ENCODE measurements at places on chromosomes 4 and X.

GRCh38 chr4:85776096-85776495 is 301.1 kb downstream of the ARHGAP24 start:
- DNase-seq = no peak

DNA sequence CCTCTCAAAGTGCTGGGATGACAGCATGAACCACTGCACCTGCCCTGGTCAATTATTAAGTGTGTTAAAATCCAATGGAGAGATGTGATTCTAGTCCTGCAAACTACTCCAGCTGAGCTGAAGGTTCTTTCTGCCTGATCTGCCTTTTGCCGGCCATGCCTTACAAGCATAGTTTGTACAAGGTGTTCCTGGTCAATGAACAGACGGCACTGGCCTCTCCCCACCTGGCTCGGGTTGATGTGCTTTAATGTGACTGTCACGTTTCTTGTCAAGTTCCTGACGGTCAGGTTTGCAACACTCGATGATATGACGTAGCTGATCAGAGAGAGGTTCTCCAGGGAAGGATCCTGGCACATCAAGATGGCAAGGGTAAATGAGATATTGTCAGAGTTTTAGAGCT is 23.1 kb upstream of the PHKA2 start:
- DNase-seq = no peak

- peak; percentile 10 for DNase-seq
Observed at GRCh38 chrX:56798339-56798711, 69.3 kb downstream of the NBDY start.

DNA sequence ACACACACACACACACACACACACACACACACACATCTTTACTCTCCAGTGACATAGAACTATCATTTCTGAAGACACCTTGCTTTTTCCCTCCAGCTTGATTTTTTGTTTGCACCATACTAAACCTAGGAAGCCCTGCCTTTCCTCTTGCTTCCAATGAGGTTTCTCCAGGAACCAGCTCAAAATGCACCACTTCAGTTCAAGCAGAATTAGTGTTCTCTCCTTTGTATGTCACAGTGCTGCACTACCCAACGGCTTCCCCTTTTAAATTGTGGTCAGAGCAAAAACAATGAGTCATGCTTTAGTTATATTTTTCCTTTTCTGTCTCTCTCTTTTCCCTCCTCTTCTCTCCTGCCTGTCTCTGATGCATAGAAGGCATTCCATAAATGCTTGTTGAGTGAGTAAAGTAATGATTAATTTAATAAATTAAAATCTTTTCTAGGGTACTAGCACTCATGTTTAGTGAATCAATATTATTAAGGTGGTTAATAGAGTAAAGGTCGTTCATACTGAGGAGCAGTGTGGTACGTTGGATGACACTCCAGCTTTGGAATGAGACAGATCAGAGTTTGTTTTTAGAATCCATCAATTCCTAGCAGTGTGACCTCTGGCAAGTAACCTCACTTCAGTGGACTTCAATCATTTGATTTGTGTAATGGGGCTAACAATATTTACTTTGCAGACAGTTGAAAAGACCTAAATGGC is 5.9 kb downstream of the RTL3 start:
- no peak for DNase-seq

GRCh38 chr4:104693601-104694201 is 199.0 kb upstream of the CXXC4 start:
- DNase-seq = no peak

- no peak for DNase-seq
Observed at GRCh38 chrX:9293051-9293496, 171.8 kb upstream of the TBL1X start.

GRCh38 chr4:81954271-81954670 is 419.5 kb downstream of the HNRNPD start:
- no peak for DNase-seq

DNA sequence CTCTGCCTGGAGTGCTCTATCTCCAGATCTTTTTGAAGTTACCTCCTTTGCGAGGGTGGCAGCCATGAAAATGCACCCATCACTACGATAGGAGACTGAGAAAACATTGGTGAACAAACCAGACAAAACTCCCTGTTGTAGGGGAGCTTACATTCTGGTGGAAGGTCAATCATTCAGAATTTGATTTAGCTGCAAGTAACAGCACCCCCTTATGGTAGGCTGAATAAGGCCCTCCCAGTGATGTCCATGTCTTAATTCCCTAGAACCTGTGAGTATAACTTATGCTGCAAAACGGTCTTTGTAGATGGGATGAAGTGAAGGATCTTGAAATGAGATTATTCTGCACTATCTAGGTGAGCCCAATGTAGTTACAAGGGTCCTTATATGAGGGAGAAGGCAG is 5.6 kb upstream of the TEC start:
- no peak for DNase-seq

- DNase-seq = no peak
Observed at GRCh38 chrX:153884590-153884989, 1.4 kb downstream of the L1CAM start.

- no peak for DNase-seq
Observed at GRCh38 chr4:187364401-187364800, 631.2 kb upstream of the ZFP42 start.

DNA sequence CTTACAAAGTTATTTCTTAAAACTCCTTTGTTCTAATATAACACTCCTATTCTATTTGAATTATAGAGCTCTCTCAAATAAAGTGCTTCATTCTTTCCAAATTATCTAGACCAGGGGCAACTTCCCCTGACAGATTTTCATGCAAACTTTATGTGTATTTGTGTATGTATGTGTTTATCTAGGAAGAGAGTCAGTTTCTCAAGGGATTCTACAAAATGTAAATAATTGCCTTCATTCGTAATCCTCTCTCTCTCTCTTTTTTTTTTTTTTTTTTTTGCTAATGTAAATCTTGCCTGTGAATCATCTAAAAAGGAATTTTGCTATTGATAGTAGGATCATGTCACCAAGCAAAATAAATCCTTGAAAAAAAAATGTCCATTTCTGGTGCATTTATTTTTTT is 38.9 kb upstream of the RBPJ start:
- no peak for DNase-seq

DNA sequence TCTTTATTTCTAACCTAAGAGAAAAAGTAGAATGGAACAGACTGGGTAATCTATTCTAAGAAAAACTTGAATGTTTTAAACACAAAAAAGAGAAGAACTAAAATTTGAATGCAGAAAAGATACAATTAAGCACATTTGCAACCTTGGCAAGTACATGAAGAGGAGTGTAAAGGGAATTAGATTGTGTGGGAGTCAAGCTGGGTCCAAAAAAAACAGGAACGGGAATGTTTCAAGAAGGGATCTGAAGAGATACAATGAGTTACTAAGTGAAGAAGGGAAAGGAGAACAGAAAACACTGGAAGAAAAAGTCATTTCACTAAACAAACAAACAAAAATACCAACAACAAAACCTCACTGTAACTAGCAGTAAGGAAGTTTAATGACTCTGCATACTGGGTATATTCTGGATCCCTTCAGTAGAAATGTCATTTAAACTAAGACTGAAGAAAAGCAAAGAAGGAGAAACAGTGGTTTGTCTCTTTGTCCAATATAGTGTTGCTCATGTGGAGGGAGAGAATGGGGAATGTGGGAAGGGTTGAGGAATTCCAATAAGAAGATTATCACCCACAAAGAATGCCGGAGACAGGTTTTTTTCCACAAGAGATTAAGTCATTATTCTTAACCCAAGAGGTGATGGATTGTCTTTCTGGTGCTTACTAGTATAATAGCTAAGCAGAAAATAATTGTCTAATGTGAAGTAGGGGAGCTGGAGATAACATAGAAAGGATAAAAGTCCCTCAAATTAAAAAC is 50.4 kb upstream of the PTPN13 start:
- no peak for DNase-seq

- DNase-seq = peak; percentile 55
Observed at GRCh38 chr4:56129431-56129861, 180.7 kb downstream of the CEP135 start.

DNA sequence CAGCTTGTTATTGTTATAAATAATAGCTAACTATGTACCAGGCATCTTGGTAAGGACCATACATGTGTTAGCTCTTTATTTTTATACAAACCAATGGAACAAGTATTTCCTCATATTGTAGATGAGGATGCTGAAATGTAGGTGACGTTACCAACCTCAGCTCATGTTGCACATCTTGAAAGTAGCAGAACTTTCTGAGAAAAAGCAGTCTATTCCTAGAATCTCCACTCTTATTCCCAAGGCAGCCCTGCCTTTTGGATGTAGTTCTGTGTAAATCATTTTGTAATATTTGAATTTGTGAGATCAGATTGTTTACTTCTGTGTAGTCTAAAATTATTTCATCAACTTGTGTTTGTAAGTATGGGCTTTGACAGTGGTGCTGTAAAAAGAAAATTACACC is 5.3 kb downstream of the FHDC1 start:
- DNase-seq = no peak

DNA sequence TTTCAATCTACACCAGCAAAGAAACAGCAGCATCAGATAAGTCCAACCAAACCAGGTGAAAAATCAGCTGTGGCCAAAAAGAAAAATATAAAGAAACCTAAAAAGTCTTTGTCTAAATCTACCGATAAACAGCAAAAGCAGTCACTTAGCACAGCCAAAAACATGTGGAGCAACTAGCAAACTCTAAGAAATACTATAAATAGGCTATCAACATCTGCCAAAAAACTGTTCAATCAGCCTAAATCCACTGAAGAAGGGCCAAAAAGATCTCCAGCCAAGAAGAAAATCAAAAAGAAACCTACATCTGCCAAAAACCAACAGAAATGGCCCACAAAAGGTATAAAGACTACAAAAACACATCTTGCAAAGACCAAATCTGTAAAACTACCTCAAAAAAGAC is 36.7 kb upstream of the CABS1 start:
- DNase-seq = no peak

DNA sequence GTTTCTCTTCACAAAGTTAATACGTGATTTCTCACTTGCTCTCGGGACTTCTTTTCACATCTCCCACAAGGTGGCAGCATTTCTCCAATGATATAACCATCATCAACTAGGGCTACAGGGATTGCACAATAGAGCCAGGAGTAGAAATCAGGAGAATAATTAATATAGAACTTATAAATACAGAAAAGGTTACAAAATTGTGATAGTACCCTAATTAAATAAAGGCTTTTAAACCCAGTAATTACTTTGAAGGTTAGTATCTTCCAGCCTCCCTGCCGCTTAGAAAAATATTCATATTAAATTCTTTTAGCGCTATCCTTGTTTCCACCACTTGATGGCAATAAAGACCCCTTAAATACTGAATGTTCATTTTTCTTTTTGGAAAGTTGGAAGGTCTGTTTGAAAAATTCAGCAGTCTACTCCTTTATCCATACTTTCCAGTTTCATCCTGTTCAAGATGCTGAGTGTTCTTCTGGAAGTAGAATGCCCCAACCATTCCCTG is 65.8 kb downstream of the RASGEF1B start:
- no peak for DNase-seq

DNA sequence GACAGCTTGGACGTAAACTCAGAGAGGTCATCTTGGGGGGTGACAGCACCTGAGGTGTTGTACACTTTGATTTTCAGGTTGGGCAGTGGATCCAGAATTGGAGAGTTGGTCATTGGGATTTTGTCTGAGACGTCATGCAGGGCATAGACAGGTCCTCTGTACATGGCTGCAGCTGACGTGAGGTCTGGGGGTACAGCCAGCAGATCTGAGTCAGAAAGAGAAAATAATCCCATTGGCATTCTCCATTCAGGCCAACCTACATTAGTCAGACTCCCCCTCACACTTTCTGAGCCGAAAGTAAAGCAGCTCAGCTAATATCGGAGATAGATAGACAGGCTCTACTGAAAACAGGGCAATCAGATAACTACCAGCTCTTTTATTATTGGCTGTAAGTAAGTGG is 329.7 kb downstream of the UNC5C start:
- DNase-seq = no peak

GRCh38 chr4:76607266-76607799 is 172.3 kb downstream of the SHROOM3 start:
- DNase-seq = no peak

DNA sequence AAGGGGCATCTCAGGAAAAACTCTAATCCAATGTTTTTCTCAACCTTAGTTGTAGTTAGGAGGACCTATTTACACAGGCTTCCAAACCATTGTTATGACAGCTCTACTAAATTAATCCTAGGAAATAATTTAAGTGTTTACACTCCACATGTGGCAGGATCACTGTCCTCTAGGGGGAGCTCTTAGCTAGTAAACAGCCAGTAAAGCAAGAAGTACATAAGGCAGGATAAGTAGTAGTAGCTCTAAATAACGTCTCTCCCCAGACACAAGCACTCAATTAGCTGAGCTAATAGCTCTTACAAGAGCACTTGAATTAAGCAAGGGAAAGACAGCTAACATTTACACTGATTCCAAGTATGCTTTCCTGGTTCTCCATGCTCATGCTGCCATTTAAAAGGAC is 37.3 kb downstream of the NUDT11 start:
- DNase-seq = no peak

DNA sequence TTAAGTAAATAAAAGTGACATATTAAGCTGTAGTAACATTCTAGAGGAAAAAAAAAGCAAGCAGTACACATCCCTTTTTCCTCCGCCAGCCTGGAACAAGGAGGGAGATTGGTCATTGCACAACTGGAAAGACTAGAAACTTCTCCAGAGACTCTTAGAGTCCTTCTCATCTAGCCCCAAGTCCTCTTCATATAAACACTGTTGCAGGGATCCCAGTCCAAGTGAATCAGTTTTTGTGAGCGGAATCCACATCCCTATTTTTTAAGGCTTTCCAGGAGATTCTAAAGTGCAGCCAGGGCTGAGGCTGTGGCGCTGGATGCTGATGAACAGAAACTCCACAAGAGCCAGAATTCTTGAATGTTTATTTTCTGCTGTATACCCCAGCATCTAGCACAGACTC is 23.8 kb downstream of the REELD1 start:
- DNase-seq = no peak

DNA sequence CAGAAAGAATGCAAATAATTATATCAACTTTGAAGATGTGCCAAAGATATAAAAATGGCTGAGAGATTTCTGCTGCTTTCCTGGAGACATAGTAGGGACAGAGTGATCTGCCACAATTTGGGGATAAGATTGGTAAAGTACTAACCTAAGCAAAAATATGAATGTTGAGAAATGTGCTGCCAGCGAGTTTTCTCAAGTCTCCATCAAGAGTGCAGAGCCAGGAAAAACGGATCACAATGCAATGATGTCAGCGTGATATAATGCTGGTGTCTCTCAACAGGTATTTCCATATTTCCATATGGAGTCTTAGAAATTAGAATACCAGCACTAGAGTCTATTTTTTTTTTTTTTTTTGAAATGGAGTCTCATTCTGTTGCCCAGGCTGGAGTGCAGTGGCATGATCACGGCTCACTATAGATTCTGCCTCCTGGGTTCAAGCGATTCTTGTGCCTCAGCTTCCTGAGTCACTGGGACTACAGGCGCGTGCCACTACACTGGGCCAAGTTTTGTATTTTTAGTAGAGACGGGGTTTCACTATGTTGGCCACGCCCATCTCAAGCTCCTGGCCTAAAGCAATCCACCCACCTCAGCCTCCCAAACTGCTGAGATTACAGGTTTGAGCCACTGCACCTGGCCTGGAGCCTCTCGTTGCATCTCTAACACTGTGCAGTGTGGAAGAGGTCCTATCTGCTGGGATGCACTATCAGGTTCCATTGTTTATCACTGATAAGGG is 893.5 kb downstream of the TRIML1 start:
- no peak for DNase-seq
